Neural crest cell (in vitro differentiated cells): ENCODE measurements at places on chromosomes 2 and 18. TPM values are rescaled to one million over a fixed set of nuclear protein-coding genes. Genes with fewer than 3 reads are reported as not detected.

The AOX1 gene
- total RNA-seq, result 2.8 and 4.3 TPM in 2 replicates

DNA sequence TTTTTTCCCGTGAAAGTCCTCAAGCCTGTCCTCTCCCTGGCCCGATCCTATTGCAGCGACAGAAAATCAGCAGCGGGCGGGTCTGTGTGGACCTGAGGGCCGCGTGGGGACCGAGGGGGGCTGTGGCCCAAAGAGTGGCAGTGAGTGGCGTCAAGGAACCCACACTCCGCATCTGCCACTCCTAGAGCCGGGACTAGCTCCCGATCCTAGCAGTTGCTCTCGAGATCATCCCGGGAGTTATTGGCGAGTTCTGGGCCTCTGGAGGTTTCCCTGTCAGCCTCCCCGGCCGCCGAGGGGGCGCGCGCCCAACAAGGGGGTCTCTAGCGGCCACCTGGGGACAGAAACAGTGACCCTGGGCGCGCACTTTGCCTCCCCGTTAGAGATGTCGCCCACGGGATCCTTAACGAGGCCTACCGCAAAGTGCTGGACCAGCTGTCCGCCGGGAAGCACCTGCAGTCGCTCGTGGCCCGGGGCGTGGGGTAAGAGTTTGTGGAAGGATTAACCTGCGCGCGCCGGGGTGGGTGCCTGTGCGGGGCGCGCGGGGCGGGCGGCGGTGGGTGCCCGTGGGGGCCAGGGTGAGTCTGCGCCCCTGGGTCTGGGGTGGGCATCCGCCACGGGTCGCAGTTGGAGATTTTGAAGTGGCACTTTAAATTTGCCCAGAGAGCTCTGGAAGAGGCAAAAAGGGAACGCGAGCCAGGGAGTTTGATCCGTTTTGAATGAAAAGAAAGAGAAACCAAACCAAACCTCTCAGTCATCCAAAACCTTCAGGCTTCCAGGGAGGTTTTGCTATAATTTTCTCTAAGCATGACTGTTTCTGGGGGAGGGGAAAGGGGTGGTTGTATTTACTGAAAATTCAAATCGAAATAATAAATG lies 3.5 kb downstream of the ADCYAP1 start:
- DNase-seq, result no peak

GRCh38 chr2:82636402-82637020 lies 1822.6 kb downstream of the SUCLG1 start:
- no peak for DNase-seq

- no peak for DNase-seq
Observed at GRCh38 chr2:65613968-65614555, 181.7 kb upstream of the SPRED2 start.

The KCNJ3 gene
- total RNA-seq, result 0.05 TPM in 2 replicates

The HJURP gene
- total RNA-seq, result 62.3 and 63.6 TPM in 2 replicates

- DNase-seq, result no peak
Observed at GRCh38 chr2:235900631-235901030, 267.6 kb downstream of the GBX2 start.

DNA sequence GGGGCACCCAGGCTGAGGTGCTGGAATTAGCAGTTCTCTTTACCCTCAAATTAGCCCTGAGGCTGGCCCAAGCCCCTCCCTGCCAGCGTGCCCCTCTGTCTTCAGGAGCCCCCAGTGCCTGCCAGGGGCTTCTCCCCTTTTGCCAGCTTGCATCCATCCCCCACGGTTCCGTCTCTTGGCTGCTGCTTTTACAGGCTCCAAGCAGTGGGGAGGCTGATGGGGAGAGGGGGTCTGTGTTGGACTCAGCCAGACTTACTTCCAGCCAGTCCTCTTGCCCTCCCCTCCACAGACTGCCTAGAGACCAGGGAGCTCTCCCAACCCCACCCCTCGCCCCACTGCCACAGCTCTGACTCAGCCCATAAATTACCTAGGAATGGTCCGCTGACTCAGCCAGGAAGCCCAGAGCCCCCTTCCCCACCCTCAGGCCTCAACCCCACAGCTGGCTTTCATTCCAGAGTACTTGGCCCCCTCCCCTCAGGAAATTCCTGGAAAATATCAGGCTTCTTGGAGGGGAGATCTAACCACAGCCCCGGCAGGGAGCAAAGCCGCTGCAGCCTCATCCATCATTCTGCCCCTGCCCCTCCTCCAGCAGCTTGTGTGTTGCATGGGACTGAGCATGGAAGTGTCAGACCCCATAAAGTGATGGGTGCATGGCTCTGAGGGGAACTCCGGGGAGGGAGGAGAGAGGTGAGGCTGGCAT lies 184.6 kb downstream of the ZFP36L2 start:
- DNase-seq, result no peak

GRCh38 chr2:11796190-11797171 lies 50.0 kb downstream of the LPIN1 start:
- DNase-seq, result no peak

- DNase-seq, result no peak
Observed at GRCh38 chr2:237162959-237163358, 77.3 kb downstream of the COPS8 start.

GRCh38 chr2:66573416-66573815 lies 138.5 kb downstream of the MEIS1 start:
- DNase-seq, result no peak

The THSD7B gene
- total RNA-seq, result 0.16 and 0.19 TPM in 2 replicates

GRCh38 chr2:231708773-231709635 lies 679 bp downstream of the PTMA start:
- DNase-seq, result no peak
